Tongue (tissue), 3 donors: ENCODE measurements at places on chromosomes 6 and 20.

- DNase-seq = peak; percentile 75
Observed at GRCh38 chr20:20393207-20394120, 25.6 kb downstream of the INSM1 start.

DNA sequence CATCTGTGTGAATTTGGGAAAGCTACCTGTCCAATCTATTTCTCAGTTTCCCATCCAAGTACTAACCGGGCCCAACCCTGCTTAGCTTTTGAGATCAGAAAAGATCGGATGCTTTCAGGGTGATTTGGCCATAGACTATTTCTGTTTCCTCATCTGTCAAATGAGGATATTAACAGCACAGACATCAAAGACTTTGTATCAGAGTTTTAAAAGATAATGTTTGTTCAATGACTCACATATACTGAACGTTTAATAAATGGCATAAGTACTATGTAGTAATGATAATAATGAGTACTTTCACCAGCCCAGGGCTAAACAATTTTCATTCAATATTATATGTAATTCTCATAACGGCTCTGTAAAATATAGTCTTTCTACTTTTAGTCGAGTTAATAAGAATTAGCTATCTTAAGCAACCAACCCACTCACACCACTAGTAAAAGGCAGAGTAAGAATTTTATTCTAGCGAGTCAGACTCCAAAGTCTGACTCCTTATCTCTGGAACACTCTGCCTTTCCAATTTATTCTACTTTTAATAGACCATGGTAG lies 216.5 kb downstream of the ARHGAP18 start:
- no peak for DNase-seq

- DNase-seq = no peak
Observed at GRCh38 chr20:25120457-25120856, 38.5 kb upstream of the VSX1 start.

- DNase-seq = peak; percentile 39
Observed at GRCh38 chr6:35919827-35920751, 809 bp downstream of the SRPK1 start.

- DNase-seq = peak; percentile 58
Observed at GRCh38 chr20:48169650-48170225, 384.5 kb upstream of the SULF2 start.

GRCh38 chr6:41675176-41675775 lies 37.0 kb downstream of the MDFI start:
- peak; percentile 75 for DNase-seq

DNA sequence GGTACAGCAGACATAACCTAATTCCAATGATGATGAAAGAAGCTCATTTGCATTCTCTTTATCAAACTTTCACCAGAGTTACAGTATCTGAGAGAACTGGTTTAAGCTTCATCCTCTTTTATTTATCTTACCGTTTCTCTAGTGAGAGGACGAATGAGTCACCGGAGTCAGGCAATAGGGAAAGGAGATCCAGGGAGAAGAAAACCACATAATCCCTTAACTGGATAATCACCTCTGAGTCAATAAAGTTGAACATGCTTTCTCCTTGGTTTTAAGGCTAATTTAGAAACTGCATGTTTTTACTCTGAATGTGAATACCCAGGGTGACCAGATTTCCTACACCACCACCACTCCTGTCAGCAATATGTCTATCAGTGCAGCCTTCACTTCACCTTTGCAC lies 313.7 kb upstream of the TBX18 start:
- DNase-seq = peak; percentile 7

DNA sequence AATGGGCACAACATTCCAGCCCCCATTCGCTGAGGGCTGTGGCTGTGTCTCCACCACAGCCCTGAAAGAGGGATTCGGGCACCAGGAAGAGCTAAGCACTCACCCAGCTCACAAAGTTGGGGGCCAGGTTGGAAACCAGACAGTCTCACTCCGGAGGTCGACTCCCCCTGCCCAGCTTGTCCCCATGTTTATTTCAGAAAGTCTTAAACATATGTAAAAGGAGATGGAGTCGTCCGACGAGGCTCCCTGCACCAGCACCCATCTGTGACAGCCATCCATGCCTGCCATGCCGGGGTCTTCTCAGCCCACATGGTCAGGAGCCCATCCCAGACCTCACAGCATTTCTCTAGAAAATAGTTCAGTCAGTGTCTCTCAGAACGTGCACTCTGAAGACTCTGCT lies 63.6 kb upstream of the STX16 start:
- no peak for DNase-seq

DNA sequence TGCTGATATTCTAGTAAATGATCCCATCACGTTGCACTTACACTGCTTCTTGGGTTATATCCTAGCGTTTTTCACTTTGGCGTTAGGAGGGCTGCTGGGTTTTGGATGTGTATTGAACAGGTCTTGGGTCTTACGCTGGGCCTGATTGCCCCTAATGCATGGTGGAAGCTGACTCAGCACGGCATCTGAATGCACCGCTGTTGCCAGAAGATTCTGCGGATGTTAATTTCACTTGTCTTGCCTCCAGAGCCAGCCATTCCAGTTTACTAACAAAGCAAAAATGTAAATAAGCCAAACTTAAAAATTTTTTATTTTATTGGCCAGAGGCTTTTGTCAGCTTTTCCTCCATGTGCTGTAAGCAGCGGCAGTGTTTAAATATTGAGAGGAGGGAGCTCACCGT lies 233.5 kb downstream of the TMEM242 start:
- no peak for DNase-seq

DNA sequence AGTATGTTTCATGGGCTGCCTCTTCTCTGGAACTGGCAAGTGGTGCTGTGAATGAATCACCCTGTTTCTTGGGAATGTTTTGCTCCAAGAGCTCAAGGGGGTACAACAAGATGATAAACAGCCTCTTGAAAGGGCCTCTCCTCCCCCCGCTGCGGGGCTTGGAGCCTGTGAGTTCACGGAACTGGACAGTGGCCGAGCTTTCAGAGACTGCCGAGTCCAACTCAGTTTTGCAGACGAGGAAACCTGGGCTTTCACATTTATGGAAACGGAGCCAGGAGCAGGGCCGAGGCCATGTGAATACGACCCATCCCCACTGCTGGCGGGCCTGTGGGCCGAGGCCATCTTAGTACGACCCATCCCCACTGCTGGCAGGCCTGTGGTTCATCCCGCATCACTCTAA lies 18.2 kb upstream of the SRC start:
- no peak for DNase-seq

- DNase-seq = no peak
Observed at GRCh38 chr6:164741938-164742451, 567.4 kb downstream of the C6orf118 start.
